Stimulated activated CD4-positive, alpha-beta T cell treated with anti-CD3 and anti-CD28 coated beads, Interleukin-15, amount 100 ng/mL, for 1 hour (primary cell): ENCODE measurements at places on chromosomes 5 and 9.
A peak's percentile ranks its signal among the peaks of the same experiment; 100 is the strongest.

DNA sequence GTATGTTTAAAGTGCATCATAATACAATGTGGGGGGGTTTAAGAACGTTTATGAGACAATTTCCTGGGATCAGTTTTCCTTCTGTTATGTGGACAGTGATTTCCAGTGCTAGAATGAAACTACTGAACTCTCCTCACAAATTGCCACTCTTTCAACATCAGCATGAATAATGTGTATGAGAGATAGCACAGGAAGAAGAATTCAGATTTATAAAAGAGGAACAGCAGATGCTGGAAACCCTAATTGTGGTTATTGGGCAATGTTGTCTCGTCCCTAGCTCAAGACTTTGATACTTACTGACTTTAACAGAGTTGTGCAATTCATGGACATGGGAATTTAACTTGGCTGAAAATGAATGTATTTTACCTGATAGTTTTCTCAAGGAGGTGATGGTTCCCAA lies 410.8 kb upstream of the MEF2C start:
- no peak for DNase-seq

- no peak for DNase-seq
Measured at GRCh38 chr9:6068983-6069382, 53.6 kb upstream of the RANBP6 start.

DNA sequence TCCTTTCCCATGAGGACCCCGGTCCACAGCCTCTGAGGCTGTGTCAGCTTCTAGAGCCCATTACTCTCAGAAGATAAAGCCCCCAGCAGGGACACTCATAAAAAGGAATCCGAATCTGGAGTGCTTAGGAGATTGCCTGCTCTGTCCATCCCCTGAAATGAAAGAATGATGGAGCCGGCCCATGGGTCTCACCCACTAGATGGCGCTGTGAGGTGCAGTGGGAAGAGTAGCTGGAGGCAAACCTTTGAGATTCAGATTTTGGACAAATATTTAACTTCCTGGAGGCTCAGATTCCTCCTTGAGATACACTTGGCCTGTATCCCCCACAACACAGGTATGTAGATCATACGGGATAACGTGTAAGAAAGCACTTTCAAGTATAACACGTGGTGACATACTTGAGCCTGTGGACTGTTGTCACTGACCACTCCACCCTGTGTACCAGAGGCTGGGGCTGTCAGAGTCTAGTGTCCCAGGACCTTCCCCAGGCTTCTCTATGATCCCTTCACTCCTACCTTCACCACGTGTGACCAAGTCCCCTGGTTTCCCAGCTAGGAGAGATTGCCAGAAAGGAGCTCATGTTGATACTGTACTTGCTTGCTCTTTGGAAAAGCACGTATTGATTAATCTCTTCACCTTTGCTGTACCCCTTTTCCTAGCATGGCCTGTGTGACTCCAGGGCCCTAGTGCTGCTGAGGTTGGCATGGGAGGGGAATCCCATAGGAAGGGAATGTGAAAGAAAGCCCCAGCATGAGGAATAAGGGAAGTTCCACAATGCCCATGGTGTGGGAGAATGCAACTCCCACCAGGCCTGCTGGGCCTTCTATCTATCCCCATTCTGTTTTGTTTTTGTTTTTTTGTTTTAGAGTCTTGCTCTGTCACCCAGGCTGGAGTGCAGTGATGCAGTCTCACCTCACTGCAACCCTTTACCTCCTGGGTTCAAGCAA lies 32.1 kb downstream of the TRMO start:
- peak; percentile 37 for DNase-seq

DNA sequence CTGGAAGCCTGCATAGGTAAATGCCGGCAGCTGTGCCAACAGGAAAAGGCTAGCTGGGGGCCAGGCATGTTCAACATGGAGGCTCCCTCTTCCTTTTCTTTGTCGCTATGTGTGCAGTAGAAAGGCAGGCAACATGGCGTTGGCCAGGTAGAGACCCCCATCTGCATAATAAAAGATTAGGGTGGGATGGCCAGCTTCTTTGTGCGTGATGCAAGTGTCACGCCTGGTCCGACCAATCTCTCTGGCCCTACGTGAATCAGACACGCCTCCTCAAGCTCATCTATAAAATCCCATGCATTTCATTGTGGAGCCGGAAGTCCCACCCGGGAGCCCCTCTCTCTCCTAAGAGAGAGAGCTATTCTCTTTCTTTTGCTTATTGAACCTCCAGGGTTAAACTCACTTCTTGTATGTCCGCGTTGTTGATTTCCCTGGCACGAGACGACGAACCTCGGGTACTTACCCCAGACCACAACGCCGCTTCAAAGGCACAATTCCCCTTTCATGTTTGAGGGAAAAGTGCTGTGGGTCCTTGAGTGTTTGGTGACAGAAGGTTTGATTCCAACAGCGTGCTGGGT lies 25.0 kb upstream of the C5orf47 start:
- DNase-seq: no peak

GRCh38 chr5:135223404-135223803 lies 175.6 kb downstream of the MACROH2A1 start:
- no peak for DNase-seq

GRCh38 chr9:136621734-136622093 lies 41.0 kb upstream of the EGFL7 start:
- no peak for DNase-seq

- no peak for DNase-seq
Measured at GRCh38 chr9:124394596-124394995, 20.6 kb downstream of the PSMB7 start.

- DNase-seq: no peak
Measured at GRCh38 chr9:121955649-121956048, 137.5 kb downstream of the TTLL11 start.

DNA sequence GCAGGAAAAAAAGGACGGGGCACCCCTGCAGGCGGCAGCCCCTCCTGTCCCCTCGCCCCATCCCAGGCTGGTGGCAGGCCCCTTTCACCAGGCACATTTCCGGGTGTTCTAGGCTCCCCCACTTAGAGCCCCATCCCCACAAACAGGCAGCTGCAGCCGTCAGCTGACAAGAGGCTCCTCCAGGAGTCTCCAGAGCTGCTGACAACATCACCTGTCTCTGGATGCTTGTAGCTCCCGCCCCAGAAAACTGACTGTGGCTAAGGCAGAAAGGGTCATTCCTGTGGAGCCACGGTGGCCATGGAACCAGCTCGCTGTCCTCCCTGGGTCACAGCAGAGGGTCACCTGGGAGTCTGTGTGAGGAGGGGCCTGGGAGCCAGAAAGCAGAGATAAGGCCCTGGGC lies 50.9 kb downstream of the HMCN2 start:
- DNase-seq: no peak

DNA sequence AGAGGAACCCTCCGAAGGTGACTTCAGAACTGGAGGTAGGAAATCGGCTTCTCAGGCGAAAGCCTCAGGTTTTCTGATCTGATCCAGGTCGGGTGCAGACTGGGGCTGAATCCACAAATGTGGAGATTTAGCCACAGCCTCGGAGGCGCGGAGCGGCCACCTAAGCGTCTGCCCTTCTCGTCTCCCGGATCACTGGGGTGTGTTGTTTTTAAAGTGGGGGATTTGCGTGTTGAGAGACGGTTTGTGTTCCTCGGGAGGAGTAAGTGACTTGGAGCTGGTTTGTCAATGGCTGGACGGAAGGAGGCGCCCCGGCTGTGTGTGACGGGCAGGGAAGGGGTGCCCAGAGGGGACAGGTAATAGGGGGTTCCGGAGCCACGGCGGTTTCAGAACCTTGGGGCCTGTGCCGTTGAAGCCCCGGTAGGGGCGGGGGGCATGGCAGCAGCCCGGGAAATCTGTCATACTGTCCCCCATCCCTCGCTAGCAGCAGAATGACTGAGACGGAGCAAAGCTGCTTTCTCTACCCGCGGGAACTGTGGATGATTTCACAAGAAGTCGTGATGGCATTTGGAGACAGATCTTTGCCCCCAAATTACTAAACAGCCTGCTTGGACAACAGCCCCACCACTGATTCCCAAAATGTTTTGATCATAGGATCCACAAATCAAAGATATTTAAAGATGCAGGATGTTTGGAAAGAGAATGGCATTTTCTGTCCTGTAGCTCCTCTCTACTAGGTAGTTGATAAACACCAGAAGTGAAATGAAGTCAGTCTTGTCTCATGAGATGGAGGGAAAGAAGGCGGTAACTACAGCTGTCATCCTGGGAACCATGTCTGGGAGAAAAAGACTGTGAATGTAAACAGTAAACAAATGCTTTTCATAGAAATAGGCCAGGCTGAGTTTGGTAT lies 216.5 kb downstream of the PDZD2 start:
- no peak for DNase-seq

DNA sequence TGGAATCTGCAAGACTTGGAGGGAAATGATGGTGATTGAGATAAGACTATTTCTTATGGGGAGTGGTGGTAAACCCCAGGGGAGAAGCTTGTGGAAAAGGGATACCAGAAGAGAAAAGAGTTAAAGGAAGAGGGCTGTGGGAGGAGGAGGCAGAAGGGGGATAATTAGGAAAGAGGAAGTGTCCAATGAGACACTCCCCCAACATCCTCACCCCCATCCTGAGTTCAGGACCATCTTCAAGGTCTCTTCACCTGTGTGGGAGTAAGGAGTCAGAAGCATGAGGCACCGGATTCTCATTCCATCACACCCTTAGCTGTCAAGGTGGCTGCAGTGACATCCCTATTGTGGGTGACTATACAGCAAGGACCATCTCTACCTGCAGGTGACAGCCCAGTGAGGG lies 106.6 kb upstream of the POC5 start:
- DNase-seq: no peak

DNA sequence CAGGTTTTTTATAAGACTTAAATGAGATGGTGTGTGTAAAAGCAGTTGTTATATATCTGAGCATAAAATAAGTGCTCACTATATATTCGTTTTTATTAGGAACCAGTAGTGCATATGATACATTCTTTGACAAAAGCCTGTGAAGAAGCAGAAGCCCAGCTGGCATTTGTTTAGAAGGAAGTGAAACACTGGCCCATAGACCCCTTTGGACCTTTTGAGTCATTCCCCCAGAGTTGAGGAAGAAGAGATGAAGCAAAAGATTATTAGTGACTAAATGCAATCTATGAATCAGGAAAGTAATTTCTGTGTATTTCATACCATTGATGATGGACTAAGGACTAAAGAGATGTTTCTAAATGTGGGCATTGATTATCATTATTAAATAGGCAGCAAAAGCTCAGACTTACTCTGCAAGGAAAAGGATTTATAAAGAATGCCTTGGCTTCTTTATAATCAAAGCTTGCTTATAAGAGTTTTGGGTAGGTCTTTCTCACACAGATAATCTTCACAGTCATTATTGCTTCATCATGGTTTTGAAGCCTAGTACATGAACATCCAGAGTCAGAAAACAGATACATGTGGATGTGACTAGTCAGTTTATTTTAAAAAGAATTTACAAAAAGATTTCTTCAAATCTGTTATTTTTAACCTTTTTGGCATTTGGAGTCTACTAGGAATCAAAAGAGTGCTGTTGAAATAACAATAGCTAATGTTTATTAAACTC lies 16.9 kb upstream of the FER start:
- DNase-seq: no peak

- no peak for DNase-seq
Measured at GRCh38 chr5:156588306-156588705, 261.3 kb downstream of the SGCD start.

DNA sequence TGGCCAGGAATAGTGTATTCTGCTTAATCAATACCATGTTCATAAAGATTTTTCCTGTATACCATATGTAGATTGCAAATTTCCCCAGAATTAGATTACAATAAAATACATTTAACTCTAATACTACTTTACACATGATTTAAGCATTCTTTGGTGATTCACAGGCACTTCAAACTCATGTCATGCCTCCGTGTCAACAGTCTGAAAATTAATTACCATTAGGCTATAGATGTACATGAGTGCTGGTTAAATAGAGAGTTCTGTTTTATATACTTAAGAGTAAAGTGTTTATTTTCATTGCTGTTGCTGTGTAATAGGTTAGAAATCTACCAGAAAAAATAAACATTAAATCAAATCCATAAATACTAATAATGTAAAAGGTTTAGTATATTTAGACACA lies 159.8 kb downstream of the ZSWIM6 start:
- no peak for DNase-seq

DNA sequence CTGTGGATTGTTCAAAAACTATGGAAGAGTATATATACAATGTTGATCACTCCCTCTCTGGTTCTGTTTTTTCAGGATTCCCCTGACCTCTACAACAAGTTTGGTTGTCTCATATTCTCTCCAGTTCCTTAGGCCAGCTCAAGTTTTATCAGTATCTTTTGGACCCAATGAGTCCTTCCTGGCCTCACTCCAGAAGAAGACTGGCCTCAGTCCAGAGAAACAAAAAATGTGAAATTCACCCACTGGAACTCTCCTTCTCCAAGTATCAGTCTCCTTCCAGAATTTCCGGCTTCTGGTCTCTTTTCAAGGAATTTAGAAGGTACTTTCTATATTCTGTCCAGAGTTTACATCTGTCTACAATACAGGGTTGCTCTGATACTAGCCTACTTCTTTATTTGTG lies 537.8 kb upstream of the FTMT start:
- DNase-seq: no peak
